ENCODE measurements at places on chromosomes 6 and 20.

GRCh38 chr6:20882014-20882413, 347.8 kb downstream of the CDKAL1 start:
- no peak for DNase-seq

DNA sequence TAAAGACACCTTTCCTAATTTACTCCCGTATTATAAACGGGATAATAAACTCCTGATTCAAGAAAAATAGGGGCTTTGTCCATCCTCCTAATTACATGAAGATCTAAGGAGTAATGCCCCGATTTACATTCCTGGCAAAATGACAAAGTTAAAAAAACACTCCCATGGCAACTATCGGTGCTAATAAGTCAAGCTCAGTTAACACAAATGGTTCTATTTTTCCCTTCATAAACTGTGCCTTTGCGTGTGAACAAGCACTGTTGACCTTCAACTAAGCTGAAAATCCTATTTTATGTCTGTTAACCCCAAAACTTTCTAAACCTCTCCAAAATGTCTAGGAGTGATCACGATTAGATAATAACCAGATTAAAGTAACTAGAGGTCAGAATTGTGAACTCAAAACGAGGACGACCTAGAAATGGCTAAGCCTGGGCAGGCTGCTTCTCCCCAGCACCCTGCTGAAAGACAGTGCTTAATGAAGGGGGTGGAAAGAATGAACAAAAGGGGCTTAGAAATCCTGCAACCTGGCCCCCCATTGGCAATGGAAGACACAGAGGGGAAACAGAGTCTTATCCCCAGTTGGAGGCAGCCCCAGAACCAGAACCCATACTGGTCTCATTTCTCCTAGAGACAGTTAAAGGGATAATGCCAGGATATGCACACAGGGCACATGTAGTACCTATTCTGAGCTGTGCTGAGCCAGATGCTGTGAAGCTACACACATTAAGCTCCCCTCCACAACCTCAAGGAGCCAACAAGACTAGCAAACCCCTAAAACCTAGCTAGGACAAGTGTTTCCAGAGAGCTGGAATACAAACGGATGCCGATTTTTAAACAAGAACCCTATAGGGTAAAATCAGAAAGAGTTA, 23.0 kb downstream of the SLC23A2 start:
- no peak for DNase-seq

DNA sequence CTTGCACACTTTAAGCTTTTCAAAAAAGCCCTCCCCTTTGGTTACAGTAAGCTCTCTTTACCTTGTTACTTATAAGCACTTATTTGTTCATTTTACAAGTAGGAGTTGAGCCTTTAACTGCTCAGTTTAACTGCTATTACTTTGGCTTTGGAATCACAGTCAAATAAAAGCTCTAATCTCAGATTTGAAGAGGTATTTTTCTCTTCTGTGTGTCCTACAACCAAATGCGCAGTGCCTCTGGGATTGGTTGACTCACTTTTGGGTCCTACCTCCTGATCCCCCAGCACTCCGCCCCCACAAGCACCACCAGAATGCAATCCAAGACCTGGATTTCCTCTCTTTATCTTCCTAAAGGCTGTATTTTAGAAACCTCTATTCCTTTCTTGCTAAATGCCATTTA, 2.5 kb downstream of the NCOA7 start:
- DNase-seq = no peak

DNA sequence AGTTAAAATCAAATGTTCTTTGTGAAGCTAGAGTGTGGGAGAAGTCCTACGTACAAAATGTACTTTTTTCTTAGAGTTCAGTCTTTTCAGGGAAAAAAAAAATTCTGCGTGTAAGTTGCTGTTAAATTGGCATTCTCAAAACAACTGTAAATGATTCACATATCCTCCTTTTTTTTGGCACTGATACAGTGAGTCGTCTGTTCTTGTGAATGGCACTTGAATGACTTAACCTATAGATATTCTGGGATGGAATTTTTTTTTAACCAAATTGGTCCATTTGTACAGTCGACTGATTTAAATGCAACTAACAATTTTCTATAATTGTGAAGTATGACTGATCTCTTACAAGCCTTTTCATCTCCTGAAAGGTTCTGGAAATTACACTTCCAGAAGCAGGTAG, 5.5 kb upstream of the JAG1 start:
- no peak for DNase-seq

- no peak for DNase-seq
Observed at GRCh38 chr6:75429061-75429703, 64.4 kb downstream of the FILIP1 start.

GRCh38 chr6:131741688-131742393, 31.0 kb upstream of the CTAGE9 start:
- DNase-seq = no peak

- no peak for DNase-seq
Observed at GRCh38 chr6:57822896-57823358, 505.5 kb downstream of the PRIM2 start.

DNA sequence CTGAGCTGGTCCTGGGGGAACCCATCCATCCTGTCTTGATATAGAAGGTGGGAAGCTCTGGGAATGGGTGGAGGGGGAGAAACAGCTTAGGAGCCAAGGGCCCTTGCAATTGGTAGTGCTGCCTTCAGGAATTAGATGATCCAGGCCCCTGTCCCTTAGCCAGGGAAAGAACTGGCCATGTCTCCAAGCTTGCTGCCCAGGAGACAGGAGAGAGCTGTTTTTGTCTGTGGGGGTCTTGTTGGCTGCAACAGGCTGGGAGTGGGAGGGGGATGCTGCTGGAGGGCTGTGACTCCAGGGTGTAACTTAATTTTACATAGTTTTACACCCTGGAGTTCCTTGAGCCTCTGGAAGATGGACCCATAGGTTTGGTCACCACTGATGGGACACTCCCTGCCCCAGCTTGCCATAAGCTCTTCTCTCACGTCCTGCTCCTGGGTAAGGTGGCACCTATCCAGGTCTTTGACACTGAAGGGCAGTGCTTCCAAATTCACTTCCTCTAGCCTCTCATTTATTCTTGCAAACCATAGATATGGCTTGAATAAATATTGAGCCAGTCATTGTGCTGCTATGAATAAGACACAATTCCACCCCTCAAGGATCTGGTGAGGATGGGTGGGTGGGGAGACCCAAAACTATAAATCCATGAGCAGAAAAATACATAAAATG, 16.8 kb downstream of the VEGFA start:
- DNase-seq = no peak

DNA sequence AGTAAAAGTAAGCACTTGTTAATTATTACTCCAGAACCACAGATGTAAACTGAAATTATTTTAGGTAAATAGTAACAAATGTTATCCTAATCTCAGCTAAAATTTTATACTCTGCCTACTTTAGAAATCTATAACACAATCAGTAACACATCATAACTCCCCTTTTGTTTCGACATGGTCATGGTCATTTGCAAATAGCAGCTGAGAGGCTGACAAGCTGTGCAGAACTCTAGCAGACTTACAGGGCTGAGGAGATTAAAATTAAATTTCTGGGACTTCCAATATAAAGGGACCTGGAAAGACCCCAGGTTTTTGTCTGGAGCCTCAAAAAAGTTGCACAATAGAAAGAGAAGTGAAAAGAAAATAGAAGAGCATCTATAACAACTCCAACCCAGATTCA, 88.8 kb downstream of the PRL start:
- DNase-seq = no peak

DNA sequence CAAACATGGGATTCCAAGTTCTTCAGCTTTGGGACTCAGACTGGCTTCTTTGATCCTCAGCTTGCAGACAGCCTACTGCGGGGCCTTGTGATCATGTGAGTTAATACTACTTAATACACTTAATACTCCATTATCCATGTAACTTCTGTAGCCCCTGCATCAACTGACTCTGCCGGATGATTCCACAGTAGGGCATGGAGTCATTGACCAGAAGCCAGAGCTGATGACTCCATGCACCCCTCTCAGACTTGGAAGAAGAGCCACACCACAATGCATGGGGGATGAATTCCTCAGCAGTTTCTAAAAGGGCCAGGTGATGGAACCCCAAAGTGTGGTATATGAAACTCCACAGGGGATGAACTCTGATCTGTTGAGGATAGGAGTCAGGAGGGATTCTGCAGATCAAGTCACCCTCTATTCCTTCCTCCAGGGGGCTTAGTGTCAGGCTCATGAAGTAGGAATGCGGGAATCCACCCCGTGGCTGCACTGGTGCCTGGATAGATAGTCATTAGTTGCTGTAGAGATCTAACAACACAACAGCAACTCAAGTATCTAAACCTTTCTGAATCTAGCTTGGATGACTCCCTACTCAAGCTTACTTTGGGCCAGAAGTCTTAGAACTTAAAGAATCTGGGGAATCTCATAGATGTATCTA, 70.2 kb downstream of the GPR6 start:
- no peak for DNase-seq

DNA sequence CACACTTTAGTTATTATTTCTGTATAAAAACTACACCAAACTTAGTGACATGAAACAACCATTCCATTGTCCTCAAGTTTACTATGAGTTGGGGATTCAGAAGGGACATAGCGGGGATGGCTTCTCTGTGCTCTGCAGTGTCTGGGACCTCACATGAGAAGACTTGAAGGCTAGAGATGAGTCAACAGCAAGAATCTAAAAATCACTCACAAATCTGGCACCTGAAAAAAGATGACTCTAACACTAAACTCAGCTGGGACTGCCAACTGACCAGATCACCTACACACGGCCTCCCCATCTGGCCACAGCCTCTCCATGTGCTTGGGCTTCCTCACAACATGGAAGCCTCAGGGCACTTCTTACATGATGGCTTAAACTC, 63.0 kb upstream of the EYA2 start:
- DNase-seq = no peak

DNA sequence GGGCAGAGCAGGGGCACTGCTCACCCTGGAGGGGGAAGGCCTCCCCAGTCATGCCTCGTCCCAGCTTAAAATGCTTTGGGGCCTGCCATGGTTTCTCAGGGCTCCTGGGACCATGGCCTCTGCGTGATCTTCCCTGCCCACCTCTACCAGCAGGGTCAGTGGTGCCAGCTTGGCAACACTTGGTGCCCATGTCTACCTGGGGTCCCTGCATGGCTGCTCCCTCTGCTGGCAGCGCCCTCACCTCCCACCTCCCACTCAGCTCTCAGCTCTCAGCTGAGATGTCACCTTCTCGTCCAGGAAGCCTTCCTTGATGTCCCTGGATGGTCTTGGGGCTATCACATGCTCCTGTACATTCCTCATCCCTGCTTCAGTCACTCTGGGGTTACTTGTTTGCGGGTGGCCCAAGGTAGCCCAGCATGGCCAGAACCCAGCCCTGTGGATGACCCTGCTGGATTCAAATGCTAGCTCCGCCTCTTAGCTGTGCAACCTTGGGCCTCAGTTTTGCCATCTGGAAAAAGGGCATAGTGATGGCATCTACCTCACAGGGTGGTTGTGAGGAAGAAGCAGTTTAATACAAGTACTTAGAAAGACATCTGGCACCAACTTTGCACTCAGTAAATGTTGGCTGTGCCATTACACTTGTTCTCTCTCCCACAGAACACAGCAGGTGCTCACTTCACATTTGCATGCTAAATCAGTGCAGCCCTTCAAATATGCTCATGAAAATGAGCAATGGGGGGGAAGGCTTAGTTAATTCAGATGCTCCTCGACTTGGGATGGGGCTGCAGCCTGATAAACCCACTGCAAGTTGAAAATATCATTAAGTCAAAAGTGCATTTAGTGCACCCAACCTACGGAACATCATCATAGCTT, 53.5 kb upstream of the PTPN1 start:
- DNase-seq = no peak

DNA sequence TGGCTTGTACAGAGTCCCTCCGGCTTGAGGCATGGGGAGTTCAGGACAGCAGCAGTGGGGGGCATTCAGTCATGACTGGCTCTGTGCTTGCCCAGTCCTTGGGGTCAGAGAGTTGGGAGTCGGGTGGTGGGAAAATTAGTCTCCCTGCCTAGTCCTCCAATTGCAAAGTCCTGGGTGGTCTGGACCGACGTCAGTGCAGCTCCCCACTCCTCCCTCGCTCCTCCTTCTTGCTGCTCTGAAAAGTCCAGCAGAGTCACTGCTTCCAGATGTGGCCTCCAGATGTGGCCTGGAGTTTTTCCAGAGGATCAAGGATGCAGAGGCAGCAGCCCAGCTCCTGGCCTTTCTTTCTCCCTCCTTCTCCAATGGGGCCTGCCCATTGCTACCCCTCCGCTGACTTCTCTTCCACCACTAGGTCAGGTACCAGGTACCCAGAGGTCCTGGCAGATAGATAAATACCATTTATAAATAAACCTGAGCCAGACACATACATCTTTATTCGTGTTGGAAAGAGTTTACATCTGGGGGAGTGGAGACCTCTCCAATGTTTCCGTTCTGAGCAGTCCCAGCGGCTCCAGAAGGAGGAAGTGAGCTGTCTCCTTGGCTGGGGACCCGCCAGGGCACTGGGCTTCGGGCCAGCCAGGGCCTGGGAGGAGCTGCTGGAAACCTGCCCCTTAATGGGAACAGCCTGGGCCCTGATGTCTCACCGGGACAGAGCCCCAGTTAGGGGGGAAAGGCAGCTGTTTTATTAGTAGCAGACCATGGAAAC, 49.0 kb upstream of the RNF24 start:
- no peak for DNase-seq

GRCh38 chr6:72946774-72947173, 278.5 kb downstream of the KHDC1L start:
- no peak for DNase-seq
